ENCODE measurements at places on chromosomes 5 and 9.

DNA sequence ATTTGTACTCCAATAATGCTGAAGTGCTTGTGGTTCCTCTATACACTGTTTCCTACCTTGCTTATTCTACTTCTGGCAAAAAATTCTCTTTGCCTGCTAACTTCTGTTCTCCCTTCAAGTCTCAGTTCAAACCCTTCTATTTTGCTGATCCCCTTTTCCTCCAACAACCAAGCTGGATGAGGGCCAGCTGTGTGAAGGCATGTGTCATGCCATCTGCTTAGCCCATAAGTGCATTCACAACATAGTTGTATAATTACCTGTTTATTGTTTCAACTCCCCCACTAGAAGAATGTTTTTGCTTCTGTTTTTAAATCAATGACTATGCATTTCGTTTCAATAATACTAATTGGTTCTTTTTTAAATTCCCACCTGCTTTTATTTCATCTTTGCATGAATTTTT, 1951.4 kb upstream of the WWC1 start:
- peak; percentile 60 for DNase-seq

GRCh38 chr5:154078272-154078671, 39.5 kb downstream of the MFAP3 start:
- no peak for DNase-seq

DNA sequence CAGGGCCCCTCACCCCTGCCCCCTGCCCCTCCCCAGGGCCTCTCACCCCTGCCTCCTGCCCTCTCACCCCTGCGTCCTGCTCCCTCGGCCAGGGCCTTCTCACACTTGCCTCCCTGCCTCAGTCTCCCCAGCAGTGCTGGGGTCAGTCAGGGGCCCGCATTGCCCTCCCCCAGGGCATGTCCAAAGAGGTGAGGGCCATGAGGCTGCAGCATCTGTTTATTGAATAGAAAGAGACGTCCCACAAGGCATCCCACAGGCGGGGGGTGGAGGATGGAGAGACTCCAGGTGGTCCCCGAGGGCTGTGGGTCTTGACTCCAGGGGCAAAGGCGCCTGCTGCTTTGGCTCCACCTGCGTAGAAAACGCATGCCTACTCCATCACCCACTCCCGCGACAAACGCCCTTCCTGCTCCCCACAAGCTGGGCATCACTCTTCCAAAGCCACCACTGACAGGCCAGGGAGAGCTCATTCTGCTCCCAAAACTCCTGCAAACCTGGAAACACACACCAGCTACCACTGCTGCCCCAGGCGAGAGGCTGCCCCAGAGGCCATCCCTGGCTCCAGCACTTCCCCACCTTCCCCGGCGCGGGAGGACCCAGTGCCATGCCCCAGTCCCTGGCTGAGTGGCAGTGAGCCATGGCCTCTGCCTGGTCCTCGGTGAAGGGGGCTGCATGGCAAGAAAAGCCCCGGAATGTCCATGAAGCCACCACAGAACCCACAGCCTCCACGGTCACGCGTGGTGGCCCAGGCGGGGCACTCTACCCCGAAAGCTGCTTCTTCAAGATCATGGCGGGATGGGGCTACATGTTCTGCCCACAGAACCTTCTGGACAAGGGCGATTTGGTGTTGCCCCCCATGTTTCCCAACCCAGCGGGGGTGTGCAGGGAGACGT, 1.6 kb upstream of the LCN8 start:
- DNase-seq, result peak; percentile 49

GRCh38 chr9:7325995-7326394, 473.6 kb downstream of the DMAC1 start:
- no peak for DNase-seq

- no peak for DNase-seq
Observed at GRCh38 chr5:80745490-80745889, 90.7 kb upstream of the DHFR start.

GRCh38 chr5:165231821-165232508, 1726.5 kb downstream of the MAT2B start:
- DNase-seq, result no peak

DNA sequence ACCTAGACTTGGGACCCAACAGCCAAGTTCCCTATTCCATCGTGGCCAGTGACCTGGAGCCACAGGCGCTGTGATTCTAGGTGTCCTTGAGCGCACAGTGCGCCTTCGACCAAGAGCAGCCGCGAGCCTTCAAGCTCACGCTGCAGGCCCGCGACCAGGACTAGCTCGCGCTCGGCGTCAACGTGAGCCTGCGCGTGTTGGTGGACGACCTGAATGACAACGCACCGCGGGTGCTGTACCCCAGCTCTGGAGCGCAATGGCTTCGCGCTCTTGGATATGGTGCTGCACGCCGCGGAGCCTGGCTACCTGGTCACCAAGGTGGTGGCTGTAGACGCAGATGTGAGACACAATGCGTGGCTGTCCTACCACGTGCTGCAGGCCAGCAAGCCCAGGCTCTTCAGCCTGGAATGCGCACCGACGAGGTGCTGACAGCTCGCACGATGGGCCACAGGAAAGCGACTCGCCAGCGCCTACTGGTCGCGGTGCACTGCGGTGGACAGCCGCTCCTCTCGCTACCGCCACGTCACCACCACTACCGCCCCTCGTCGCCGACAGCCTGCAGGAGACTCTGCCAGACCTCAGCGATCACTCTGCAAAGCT, 11.4 kb downstream of the PCDHGA12 start:
- no peak for DNase-seq

- no peak for DNase-seq
Observed at GRCh38 chr9:93244510-93245436, 60.8 kb downstream of the WNK2 start.

- DNase-seq, result no peak
Observed at GRCh38 chr9:35000535-35001284, 11.2 kb downstream of the DNAJB5 start.

DNA sequence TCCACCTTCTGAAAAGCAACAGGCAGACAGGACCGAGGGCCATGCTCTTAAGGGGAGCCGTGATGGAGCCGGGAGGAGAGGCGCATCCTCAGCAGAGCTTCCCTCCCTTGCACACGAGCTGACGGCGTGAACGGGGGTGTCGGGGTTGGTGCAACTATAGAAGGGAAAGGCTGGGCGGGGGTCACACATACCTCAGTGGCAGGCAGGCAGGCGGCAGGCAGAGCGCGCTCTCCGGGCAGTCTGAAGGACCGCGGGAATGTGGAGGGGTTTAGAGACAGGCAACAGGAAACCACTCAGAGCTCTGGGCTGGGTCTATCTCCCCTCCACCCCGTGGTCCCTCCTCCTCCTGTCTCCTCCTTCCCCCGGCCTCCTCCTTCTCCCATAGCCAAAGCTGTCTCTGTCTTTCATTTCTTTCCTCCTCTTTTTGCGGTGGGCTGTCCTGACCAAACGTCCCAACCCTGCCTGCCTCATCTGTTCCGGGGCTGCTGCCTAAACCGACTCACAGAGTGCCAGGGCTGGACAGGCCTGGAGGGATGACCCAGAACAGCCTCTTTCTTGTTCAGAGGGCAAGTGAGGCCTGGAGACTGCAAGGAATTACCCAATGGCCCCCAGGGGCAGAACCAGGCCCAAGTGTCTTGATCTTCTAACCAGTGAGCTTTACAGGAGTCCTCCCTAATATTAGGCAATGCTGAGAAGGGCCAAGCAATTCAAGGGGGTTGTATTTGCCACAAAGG, at the start of gene SPARC:
TSS of gene SPARC (minus strand) at position 242 of the 734 bp plus-strand sequence. CDS start 10,727 bp downstream, outside the sequence.
- DNase-seq, result peak; percentile 98

DNA sequence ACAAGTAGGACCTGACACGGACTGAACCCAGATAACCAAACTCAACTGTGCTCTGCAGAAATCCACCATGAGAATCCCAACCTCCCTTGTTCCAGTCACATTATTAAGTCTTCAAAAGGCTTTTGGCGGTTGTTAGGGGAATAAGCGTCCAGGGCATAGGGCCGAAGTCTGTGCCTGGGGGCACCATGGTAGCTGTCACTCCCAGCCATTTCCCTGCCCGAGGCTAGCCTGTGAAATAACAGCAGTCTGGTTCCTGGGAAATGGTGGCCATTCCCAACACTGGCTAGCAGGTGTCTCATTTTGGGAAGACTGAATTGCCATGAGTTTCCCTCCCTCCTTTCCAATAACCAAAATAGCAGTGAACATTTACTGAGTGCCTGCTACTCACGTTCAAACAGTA, 122.2 kb downstream of the CRB2 start:
- no peak for DNase-seq

GRCh38 chr5:173383711-173384110, 55.5 kb upstream of the STC2 start:
- DNase-seq, result peak; percentile 21

- no peak for DNase-seq
Observed at GRCh38 chr9:130020618-130021017, 22.4 kb downstream of the FNBP1 start.

DNA sequence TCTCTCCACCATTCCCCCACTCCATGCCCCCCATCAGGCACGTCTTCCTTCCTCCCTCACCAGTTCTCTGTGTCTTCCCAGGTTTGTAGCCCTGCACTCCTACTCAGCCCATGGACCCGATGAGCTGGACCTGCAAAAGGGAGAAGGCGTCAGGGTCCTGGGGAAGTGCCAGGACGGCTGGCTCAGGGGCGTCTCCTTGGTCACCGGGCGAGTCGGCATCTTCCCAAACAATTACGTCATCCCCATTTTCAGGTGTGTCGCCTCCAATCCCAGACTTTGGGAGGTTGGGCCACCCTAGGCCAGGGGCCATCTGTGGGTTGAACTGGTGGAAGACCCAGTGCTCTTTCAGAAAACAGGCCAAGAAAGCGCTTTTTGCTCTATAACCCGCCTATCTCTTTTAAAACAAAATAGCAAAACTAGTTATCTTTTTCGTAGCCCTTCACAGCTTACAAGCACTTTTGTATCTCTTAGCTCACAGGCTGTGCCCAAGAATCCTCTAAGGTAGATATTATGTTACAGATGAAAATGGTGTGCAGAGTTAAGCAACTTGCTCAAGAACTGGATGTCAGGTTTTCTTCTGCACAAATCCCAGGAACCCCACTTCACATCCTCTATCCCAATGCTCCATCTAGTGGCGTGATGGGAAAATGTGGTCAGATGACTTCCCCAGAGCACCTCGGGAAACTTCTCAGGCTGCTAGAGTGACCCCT, 56.2 kb downstream of the PLAC8L1 start:
- peak; percentile 74 for DNase-seq

DNA sequence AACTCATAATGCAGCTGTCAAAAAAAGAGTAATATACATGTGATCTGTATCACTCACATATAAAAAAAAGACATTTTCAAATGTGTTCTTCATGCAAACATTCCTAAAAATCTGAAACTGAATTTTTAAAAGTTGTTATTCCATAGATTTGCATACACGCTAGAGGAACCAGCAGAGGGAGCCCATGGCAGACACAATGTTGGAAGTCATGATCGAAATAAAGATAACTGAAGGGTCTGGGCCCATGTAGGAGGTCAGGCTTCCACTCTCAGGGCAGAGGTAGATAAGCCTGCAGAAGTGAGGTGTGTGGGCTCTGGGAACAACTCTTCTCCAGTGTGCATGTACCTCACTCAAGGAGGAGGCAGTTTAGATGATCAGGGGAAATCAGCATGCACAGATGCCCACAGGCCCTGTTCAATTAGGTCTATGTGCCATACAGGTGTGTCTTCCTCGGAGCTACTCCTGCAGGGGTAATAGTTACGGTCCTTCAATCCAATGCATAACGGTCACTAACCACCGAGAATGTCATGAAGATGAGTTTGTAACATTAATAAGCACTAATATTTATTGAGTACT, 208.6 kb downstream of the EPB41L4A start:
- peak; percentile 67 for DNase-seq

GRCh38 chr5:174312270-174312617, 266.7 kb downstream of the NSG2 start:
- no peak for DNase-seq

Measured in islet precursor cell (in vitro differentiated cells).